ENCODE measurements at places on chromosomes 3 and 15.

DNA sequence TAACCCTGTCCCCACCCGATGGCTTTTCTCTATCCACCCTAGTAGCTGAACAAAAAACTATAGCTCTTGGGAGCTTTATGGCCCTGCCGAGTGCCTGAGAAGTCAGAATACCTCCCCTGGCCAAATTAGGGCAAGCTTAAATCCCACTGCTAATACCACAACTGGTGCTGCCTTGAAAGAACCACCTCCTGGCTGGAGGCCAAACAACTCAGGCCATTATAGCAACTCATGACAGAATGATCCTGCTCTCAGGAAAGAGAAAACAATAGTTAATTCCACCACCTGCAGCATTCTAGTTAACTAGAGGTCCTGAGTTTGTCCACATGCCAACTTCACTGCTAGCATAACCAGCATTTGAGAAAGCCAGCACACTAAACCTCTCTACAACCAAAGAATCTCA, 123.2 kb downstream of the RTP4 start:
- DNase-seq = no peak

DNA sequence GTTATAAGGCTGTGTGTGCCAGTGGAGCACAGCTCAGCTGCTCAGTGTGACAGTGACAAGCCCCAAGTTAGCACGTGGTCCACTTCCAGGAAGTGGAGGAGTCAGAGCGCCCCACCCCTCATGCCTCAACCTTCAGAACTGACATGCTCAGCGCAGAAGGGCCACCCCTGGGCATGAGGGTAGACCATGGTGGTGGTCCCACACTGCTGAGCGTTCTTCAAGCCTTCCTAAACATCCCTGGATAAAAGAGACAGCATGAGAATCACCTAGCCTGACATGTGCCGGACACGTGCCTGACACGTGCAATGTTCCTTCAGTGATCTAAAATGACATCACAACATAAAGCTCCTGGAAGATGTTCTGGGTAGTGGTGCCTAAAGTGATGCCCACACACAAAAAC, 16.8 kb downstream of the ATP10A start:
- DNase-seq = no peak

- DNase-seq = no peak
Observed at GRCh38 chr3:106819440-106819839, 557.8 kb upstream of the CCDC54 start.

- DNase-seq = no peak
Observed at GRCh38 chr3:186260726-186261125, 101.3 kb downstream of the DGKG start.

GRCh38 chr15:64229129-64229724, 66.4 kb upstream of the PPIB start:
- no peak for DNase-seq

DNA sequence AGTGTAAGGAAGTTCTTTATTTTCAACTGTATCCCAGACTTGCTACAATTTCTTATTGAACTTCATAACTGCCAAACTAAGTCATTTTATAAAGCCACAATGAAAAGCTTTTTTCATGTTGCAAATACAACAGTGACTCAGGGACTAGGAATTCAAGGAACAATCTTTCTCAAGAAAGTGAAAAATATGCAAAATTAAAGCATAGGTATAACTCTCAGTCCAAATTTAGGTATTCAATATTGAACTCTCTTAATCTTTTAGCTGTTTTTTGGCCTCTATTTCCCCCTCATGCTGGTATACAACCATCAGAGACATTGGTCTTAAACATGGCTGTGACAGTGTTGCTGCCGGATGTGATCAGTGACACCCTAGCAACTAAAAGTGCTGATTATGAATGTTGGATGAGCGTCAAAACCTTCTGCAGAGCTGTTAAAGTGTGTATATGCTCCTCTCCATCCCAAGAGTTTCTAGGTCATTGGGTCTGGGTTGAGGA, 476.9 kb downstream of the ZNF385D start:
- DNase-seq = no peak

GRCh38 chr3:138451595-138452162, 17.3 kb downstream of the ESYT3 start:
- peak; percentile 79 for DNase-seq

GRCh38 chr15:78016860-78017259, 60.7 kb downstream of the TBC1D2B start:
- DNase-seq = no peak

- no peak for DNase-seq
Observed at GRCh38 chr3:47622671-47623461, 44.2 kb upstream of the CSPG5 start.

GRCh38 chr3:88985491-88985890, 121.9 kb upstream of the EPHA3 start:
- DNase-seq = no peak

DNA sequence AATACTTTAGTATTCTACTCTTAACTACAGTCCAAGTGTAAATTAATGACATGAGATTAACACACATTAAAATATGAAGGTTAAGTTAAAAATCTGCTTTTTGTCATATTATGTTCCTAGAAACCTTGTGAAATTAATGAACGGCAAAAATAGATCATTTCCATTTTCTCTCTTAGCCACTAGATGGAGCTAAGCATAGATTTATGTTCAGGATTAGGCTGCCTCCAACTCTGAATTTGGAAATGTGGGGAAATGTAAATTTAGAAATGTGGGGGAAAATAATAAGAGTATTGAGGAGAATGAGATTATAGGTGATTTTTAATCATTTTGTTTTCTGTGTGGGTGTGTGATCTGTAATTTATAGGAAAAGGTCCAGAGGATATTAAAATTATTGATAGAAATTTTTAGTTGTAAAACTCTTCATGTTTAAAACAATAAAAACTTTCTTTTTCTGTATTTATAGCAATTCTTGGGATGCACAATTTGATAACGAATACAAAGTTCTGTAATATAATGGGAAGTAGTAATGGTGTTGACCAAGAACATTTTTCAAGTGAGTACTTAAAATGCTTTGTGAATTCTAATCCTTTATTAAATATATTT, 59.2 kb downstream of the TMOD3 start:
- no peak for DNase-seq

GRCh38 chr15:82014989-82015388, 30.8 kb downstream of the MEX3B start:
- DNase-seq = no peak

- DNase-seq = no peak
Observed at GRCh38 chr3:142021127-142021526, 128.2 kb downstream of the TFDP2 start.

DNA sequence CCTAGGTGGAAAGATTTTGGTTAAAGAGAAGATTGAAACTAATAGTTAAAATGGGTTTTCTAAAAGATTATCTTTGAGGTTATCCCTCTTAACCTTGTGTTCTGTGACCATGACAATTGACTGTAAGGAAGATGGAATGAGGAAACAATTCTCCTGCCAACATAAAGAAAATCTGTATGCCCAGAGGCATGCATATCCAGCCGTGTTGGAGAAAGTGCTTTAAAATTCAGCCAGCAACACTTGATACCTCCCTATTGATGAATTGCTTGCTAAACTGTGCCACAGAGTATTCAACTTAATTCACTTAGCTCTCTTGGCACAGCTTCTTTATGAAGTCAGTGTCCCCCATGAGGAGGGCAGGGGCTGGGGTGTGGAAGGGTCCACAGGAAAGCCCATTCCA, 203.5 kb downstream of the UBE2E2 start:
- no peak for DNase-seq

- DNase-seq = no peak
Observed at GRCh38 chr3:157132341-157132740, 27.6 kb downstream of the CCNL1 start.

DNA sequence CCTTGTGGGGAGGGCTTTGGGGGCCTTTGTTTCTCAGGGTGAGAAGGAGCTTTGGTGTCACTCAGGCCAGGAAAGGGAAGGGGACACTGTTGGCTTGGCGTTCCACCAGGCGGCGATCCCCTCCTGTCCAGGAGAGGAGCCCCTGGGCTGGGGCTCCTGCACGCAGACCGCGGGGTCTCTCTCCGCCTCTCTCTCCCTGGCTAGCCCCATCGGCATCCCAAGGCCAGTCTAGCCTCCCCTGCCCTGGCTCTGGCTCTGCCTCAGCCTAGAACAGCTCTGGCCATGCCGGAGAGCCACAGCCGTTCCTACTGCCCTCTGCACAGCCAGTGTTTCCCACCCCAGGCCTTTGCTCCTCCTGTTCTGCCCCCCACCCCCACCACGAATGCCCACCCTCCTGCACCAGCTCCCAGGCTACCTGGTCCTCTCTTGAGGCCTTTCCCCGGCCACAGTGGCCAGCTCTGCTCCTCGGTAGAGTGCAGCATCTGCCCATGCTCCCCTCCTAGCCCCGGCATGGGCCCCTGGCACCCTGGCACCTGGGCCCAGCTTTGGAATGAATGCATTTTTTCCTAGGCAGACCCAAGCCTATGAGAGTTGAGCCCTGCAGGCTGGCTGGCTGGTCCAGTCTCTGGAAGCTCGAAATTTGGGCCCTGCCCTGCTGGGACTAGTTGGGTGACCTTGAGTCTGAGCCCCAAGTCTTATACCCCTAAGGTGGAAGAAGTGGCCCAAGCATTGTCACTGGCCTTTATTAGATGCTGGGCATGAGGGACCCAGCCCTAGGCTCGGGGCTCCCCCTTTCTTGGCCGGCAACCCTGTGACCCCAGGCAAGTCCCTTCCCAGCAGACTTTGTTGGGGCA, 2.4 kb downstream of the PLXNA1 start:
- no peak for DNase-seq

DNA sequence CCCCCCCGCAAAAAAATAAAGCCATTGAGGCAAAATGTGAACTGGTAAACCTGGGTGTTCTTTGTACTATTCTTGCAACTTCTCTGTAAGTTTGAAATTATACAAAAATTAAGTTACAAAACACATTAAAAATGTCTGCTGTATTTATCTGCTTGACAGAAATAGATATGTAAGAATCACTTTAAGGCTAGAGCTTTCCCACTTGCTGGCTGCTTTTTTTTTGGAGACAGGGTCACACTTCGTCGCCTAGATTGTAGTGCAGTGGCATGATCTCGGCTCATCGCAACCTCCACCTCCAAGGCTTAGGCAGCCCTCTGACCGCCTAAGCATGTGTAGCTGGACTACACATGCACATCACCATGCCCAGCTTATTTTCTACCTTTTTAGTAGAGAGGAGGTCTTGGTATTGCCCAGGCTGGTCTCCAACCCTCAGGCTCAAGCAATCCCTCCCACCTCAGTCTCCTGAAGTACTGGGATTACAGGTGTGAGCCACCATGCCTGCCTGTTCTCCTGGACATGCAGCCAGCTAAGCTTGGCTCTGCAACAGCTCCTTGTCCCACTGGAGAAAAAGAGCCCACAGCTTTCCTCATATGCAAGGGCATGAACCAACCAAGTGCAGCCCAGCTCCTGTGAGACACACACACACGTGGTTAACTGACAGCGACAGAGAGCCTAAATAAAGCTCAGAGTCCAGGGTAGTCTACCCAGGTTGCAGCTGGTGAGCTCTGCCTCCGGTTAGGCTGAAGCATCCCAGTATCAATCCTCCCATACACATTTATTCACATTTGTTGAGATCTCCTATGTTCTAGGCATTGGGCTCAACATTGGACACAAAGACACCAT, 4.5 kb downstream of the RPS17 start:
- peak; percentile 58 for DNase-seq

DNA sequence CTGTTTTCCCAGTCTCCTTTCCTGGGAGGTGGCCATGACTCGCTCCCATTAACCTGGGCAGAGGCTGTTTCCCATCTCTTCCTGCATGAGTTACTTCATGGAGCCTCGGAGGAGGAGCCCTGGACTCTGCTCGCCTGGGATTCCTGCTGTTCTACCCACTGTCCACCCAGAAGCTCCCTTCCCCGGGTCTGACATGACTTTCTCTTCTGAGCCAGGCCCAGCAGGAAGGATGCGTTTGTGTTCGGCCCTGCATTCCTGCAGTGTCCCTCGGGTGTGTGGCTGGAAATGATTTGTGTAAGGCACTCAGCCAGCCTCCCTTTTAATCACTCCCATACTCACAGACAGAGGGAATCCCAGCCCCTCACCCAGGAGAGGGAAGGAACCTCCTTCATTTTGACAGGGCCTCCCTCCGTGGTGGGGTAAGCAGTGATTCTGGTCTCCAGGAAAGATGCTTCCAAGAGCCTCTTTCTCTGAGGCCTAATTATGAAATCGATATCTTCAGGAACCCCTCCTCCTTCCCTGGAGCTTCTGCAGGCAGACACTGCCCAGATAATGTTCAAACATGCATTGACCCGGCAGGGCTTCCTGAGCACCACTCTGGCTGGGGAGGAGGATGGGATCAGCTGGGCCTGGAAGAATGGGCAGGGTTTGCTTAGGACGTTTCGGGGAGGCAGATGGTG, 41.6 kb upstream of the DLG1 start:
- DNase-seq = no peak

DNA sequence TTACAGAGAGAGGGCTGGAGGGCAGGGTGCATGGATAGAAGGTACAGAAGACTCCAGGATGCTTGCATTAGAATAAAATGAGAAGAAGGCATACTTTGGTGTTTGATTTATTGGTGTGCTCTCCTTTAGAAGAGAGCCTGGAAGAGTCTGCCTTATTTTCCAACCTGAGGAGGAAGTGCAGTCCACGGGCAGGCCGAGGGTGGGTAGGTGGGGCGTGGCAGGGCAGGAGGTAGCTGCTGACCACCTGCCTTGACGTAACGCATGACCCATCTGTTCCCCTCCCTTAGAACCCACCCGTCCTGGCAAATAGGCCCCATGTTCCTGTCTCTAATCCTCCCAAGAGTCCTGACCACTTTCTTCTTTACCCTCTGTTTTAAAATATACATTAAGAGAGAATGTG, 222.3 kb upstream of the LYSMD4 start:
- peak; percentile 8 for DNase-seq

DNA sequence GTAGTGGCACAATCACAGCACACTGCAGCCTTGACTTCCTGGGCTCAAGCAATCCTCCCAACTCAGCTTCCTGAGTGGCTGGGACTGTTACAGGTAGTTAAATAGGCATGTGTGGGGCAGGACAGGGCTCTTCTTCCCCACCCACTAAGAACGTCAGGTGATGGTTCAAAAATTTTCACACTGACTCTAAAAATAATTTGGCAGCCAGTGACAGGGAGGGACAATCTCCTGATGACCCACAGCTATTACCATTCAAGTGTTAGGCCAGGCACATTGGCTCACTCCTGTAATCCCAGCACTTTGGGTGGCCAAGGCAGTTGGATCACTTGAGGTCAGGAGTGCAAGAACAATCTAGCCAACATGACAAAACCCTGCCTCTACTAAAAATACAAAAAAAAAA, 12.2 kb upstream of the TRMT10C start:
- no peak for DNase-seq

DNA sequence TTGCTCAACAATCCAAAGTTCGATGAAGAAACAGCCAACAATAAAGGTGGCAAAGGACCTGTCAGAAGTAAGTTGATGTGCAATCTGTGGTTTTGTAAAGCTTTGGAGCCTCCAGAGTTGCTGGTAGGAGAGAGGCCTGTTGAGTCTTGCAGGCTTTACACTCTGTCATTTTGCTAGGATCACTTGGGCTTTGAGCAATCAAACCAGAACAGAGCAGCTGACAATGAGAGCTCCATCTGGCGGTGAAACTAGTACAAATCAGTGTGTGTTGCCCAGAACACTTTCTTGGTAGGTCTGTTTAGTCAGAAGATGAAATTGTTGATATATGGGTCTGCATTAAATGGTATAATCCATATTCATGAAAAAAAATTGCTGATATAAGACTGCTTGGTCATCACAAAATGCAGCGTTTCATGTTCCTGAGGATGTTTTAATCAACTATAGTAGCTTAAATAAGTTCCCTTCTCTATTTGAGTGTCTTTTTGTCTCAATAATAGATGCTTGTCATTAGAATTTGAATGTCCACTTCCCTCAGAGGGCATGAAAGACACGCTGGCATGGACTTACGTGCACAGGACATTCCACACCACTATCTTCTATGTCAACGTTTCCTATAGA, 25.7 kb downstream of the TMOD2 start:
- DNase-seq = peak; percentile 81
